Hepatic stellate cell (primary cell): ENCODE measurements at places on chromosomes 12 and 14.

DNA sequence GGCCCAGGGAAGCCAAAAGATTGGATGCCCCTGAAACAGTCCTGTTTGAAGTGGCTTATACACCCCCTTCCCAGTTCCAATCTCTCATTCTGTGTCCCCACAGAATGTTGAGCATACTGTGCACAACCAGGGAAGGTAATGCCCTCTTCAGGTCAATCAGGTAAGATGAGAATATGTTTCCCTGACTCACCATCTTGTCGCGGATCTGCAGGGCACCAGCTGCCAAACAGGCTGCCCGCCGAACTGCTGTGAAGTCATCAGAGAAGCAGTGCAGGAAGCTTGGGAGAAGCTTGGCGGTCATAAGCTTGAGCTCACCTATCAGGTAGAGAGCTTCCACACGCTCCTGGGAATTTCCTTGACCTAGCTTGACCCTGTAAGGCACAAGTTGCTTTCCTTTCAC lies 9.6 kb downstream of the RIOX1 start:
- no peak for DNase-seq

DNA sequence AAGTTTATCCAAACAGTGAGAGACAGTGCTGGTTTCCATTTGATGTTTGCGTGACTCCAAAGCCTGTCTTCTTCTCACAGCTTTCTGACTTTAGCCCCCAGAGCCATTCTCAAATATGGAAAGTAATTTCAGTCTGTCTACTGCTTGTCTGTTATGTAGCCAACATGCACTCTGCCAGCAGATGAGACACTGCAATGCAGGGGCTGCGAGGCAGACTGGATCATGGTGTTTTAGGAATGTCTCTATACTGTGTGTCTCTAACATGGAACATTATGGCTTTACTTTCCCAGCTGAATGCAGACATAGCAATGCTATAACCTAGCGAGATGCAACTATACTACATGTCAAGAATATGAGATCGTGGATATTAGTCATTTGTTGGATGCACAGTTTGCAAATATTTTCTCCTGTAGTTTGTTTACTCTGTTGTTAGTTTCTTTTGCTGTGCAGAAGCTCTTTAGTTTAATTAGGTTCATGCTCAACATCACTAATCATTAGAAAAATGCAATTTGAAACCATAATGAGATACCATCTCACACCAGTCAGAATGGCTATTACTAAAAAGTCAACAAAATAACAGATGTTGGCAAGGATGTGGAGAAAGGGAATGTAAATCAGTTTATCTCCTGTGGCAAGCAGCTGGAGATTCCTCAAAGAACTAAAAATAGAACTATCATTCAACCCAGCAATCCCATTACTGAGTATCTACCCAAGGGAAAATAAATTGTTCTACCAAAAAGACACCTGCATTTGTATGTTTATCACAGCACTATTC lies 235.8 kb upstream of the TMTC1 start:
- no peak for DNase-seq

DNA sequence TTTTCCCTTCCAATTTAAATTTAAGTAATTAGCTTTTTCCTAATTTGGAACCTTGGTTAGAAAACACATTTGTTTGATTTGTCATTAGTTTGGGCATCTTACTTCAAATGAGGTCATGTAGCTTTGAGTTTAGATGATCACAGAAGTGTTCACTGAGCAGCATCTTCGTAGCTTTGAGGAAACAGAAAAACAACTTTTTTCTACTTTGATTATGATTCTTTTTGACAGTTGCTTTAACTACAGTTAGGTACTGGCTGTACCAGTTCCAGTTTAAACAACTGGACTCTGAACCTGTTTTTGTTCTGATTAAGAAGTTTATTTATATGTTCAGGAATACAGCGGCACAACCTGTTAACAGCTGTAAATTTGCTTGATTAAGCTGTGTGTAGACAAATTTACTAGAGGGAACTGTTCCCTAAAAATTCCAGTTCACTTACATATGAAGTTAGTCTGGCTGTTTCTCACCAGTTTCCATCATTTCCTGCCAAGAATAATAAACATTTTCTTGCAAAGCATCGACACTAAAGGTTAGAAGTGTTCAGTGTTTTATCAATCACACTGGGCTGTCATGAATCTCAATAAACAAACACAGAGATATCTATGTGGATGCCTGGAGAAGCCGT lies 191.9 kb downstream of the RAD51B start:
- DNase-seq = no peak

DNA sequence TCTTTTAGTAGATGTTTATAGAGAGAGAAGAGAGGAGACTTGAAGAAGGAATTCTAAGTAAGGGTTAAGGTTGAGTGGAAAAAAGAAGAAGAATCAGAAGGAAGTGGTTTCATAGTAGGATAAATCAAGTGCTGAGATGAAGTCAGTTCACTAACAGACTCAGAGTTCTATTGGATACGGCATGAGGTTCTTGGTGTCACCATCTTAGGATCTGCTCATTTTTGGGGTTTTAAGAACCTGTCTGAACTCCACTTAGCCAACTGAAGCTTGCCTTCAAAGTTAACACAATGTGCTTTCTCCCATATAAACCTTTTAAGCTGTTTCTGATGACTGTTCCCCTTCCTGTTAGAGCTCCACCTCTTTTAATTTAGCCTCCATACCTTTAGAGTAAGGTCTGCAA lies 152.6 kb downstream of the PRKCH start:
- DNase-seq = no peak

- DNase-seq = no peak
These were observed 15.6 kb downstream of the CABP1 start for GRCh38 chr12:120656008-120656407.

DNA sequence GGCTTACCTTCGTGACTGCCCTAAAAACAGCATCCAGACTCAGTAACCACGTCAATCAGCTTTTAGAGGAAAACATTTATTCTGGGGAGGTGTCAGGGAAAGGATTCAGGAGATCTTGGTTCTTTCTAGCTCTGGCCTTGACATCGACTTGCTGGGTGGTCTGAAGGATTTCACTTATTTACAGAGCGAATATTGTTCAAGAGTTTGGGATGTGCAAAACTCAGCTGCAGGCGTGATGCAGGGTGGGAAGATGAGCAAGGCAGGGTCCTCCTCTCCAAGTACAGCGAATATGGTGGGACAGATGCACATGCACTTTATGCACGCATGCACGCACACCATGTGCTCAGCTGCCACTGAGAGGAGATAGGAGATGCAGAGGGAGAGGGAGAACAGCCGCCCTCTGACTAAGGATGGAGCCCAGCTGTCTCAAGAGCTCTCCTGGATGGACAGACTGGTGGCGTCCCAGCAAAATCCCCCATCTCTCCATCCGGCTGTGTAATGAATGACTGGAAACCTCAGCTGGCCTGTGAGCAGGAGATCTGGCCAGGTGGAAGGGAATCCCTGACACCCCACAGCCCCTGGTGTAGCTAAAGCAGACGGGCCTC lies 24.4 kb upstream of the BDKRB1 start:
- no peak for DNase-seq

DNA sequence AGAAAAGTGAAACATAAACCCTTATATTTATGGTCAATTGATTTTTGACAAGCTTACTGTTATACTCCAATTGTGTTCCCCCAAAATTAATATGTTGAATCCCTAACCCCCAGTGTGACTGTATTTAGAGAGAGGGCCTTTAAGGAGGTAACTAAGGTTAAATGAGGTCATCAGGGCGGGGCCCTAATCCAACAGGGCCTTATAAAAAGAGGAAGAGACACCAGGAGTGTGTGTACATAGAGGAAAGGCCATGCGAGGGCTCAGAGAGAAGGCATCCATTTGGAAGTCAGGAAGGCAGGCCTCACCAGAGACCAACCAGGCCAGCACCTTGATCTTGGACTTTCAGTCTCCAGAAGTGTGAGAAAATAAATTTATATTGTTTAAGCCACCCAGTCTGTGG lies 6.5 kb upstream of the VTI1B start:
- DNase-seq = no peak

DNA sequence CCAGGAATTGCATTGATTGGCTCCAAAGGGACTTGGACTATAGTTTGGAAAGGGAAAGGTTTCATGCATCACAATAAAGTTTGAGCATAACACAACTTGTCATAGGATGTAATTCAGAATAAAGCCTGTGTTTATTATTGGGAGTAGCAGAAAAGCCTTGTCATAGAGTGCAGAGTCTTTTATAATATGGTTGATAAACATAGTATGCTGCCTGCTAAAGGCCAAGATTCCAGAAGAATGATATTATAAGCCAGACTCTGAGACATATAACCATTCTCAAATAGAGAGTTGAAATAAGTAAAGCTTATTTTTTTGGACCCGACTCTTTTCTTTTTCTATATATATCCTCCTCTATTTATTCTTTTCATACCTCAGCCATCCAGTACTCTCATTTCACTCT lies 207.3 kb downstream of the LRIG3 start:
- no peak for DNase-seq

- DNase-seq = no peak
These were observed 14.0 kb downstream of the OR11G2 start for GRCh38 chr14:20204721-20205120.

DNA sequence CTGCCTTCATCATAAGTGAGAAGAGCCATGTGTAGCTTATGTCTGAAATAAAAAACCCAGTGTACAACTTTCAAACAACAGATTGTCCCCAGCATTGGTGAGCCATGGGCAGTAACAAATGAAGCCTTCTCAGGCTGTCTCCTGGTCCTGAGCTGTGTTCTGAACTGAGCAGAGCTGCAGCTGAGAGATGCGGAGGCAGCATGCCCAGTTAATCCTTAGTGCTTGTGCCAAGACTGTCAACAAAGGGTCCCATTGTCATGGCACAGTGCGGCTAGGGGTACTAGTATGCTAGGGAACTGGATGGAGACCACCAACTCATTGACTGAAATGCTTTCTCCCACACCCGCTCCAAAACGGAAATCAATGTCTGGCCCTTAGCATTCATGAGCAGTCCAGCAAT lies 154.3 kb downstream of the RMST start:
- no peak for DNase-seq

- DNase-seq = no peak
These were observed 4.1 kb downstream of the TEAD4 start for GRCh38 chr12:2963154-2963759.

- DNase-seq = no peak
These were observed 103.4 kb downstream of the EFCAB11 start for GRCh38 chr14:89851106-89851505.

- DNase-seq = peak; percentile 15
These were observed 256.9 kb downstream of the RAD51B start for GRCh38 chr14:68076451-68076850.

- DNase-seq = no peak
These were observed 140.1 kb downstream of the TMEM117 start for GRCh38 chr12:43976027-43976426.

GRCh38 chr14:104822821-104823615 lies 22.1 kb downstream of the ZBTB42 start:
- DNase-seq = no peak
